Gastroesophageal sphincter (tissue), 4 donors: ENCODE measurements at places on chromosomes 2 and 18. TPM values are rescaled to one million over a fixed set of nuclear protein-coding genes. Genes with fewer than 3 reads are reported as not detected.

DNA sequence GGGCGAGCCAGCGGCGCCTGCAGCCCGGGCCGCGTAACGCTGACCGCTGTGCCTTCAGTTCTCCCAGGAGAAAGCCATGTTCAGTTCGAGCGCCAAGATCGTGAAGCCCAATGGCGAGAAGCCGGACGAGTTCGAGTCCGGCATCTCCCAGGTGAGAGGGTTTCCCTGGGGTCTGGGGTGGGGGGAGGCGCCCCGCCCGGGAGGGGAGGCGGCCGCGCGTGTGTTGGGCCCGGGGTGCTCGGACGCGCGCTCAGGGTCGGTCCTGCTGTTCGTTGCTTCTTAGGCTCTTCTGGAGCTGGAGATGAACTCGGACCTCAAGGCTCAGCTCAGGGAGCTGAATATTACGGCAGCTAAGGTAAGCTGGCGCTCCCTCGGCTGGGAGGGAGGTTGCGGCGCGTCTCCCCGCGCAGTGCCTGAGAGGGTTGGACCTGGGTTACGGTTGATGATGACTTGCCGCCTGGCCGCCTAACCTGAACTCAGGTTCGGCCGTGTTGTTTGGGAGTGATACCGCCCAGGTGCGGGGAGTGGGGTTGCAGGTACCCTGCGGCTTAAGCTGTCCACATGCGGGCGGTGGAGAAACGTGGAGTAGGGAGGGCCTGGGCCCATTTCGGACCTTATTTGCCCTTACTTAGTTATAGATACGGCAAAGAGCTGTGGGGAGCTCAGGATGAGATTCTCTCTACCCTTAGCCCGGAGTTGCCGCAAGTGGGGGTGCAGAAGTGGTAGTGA lies 638 bp downstream of the RPS7 start:
- ATAC-seq, result peak; percentile 8

GRCh38 chr2:150759531-150759930 lies 272.1 kb upstream of the RND3 start:
- no peak for ATAC-seq

PLB1 gene
- 11.0 TPM for total RNA-seq

DNA sequence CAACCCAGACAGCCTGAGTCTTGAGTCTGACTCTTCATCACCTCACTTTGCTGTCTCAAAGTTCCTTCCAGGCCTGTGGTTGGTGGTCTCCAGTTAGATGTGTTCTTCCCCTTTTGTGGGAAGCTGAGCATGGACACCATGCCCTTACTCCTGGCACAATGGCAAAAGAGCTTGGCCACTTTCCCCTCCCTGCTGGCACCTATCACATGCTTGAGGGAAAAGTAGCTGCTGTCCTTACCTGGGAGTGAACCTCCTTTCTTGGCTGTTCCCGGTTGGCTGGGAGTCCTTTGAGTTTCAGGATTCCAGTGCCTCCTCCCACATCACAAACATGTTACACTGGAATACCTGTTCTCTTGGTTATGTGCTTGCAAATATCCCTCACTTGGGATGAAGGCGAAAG lies 97.8 kb downstream of the GATA6 start:
- ATAC-seq, result no peak

- peak; percentile 50 for ATAC-seq
Measured at GRCh38 chr2:157443795-157444640, at the start of gene CYTIP. Gene CYTIP (minus strand): TSS chr2:157444089. CDS start chr2:157444020, 69 bp downstream.
